ENCODE measurements at places on chromosomes 12 and 14.
A peak's percentile ranks its signal among the peaks of the same experiment; 100 is the strongest.

DNA sequence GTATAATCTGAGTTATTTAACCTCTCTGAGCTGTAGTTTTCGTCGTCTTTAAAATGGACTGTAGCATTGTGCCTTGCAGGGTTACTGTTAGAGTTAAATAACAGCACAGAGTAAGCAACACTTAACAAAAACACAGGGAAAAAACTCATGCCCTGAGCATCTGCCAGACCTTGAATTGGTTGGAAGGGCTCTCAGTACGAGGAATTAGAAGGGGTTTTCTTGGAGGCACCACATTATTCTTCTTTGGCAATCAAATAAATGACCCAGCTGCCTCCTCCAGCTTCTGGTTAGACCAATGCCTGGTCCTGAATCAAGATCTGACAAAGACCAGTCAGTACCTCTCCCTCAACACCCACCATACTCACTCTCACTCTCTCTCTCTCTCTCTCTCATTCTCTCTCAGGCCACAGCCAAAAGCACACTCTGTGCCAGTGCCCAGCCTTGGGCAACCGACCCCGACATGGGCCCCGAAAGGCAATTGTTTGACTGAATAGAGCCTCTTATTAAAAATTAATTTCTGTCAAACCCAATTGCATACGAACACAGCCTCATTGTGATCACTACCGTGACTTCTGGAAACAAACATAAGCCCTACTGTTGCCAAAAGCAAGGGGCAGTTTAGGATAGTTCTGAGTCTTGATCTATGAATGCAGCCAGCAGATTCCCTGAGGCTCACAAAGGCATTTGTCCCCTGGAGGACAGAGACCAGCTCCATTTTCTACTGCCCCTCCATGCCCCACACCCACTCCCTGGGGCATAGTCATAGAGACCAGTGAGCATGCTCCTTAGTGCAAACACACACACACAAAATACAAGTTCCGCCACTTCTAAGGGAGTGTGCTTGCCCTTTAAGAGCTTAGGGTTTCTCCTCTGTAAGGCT, 23.9 kb downstream of the DUSP6 start:
- no peak for DNase-seq

- no peak for DNase-seq
Observed at GRCh38 chr14:29097476-29097875, 330.9 kb downstream of the FOXG1 start.

GRCh38 chr12:64256166-64256800, 34.2 kb upstream of the KICS2 start:
- peak; percentile 50 for DNase-seq

DNA sequence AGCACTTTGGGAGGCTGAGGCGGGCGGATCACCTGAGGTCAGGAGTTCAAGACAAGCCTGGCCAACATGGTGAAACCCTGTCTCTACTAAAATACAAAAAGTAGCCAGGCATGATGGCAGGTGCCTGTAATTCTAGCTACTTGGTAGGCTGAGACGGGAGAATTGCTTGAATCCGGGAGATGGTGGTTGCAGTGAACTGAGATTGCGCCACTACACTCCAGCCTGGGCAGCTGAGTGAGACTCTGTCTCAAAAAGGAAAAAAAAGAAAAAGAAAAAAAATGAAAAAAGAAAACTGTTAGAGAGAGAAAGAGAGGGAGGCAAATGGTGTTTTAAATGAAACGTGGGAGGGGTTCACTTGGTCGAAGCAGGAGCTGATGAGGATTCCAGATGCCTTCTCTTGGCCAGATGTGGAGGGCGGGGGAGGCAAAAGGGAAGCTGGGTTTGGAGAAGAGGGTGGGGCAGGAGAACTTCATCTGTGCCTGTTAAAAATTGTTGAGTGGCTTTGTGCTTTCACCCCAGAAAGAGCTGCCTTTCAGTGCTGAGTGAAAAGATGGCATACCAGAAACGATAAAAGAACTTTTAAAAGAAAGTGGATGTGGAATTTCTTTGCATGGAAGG, 1.1 kb downstream of the EMP1 start:
- peak; percentile 72 for DNase-seq

GRCh38 chr12:19398376-19399363, 40.6 kb upstream of the AEBP2 start:
- DNase-seq = no peak

- DNase-seq = peak; percentile 47
Observed at GRCh38 chr12:65306366-65307168, 28.1 kb downstream of the MSRB3 start.

- no peak for DNase-seq
Observed at GRCh38 chr12:89064780-89065179, 287.5 kb downstream of the DUSP6 start.

GRCh38 chr12:118288174-118288573, 84.5 kb downstream of the TAOK3 start:
- DNase-seq = no peak

DNA sequence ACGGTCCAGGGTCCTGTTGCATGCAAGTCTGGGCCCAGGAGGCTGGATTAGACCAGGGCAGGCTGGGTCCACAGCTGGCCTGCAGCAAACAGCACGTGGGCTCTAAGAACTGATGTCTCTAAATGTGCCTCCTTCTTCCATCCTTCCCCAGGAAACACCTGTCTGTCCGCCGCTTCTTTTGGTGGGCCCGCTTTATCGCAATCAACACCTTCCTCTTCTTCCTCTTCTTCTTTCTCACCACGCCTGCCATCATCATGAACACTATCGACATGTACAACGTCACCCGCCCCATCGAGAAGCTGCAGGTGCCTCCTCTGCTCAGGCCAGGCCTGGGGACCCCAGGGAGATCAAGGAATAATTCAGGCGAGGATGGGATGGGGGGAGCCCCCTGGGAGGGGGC, 28.3 kb downstream of the NGB start:
- DNase-seq = no peak

- no peak for DNase-seq
Observed at GRCh38 chr14:38111046-38111445, 96.7 kb upstream of the SSTR1 start.

- DNase-seq = no peak
Observed at GRCh38 chr14:99780690-99781089, 12.5 kb upstream of the EML1 start.

- DNase-seq = no peak
Observed at GRCh38 chr12:115443351-115443938, 759.5 kb upstream of the TBX3 start.

- no peak for DNase-seq
Observed at GRCh38 chr12:334125-334524, 55.0 kb downstream of the KDM5A start.

DNA sequence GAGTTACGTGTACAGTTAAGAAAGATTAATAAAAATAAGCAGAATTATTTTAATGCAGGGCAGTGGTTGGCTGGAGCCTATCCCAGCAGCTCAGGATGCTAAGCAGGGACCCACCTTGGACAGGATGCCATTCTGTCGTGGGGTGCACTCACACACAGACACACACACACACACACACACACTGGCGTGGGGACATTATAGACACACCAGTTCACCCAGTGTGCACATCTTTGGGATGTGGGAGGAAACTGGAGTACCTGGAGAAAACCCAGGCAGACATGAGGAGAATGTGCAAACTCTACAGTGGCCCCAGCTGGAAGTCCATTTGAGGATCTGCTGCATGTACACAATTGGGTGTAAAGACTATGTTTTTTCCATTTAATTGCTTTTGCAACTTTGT, 12.8 kb upstream of the IFI27L2 start:
- DNase-seq = no peak

- no peak for DNase-seq
Observed at GRCh38 chr12:127690161-127690560, 576.8 kb upstream of the TMEM132C start.

DNA sequence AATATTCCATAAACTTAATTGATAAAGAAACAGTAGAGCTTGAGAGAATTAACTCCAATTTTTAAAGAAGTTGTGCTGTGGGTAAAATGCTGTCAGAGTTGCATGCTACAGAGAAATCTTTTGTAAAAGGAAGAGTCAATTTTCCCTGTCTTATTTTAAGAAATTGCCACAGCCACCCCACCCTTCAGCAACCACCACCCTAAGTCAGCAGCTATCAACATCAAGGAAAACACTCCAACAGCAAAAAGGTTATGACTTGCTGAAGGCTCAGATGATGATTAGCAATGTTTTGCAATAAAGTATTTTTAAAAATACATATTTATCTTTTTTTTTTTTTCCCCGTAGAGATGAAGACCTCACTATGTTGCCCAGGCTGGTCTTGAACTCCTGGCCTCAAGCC, 6.5 kb upstream of the DRAM1 start:
- no peak for DNase-seq

DNA sequence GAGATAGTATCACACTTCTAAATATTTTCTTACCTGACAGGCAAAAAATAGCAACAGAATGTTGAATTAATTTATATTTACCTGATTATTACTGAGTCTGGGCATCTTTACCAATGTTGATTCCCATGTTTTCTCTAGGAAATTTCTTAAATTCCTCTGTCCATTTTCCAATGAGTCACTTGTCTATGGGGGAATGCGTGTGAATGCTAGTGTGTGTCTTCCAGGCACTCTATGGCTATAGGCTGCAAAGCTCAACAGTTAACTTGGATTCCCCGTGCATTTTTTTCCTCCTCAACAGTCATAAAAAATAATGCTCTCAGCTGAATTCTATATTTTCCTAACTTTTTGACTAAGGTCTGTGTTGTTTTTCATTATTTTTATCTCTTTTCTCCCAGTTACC, 1385.8 kb upstream of the FLRT2 start:
- DNase-seq = no peak

DNA sequence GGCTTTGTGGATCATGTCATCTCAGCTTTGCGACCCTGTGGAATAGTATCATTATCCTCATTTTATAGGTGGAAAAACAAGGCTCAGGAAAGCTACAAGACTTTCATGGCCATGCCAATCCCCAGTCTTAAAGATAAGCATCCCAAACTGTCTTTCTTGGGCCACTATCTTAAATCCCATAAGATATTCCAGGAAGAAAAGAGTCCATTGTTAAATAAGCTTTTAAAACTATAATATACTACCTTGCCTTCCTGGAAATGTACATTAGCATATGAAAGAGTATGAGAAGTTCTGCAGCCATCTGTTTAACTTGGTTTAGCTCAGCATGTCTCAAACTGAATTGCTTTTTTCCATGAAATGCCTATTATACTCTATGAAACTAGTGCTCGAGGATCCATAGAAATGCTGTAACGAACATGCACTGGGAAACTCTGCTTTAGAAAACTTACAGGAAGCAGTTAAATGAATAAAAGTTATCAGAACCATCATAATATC, 77.1 kb downstream of the B4GALNT3 start:
- no peak for DNase-seq

DNA sequence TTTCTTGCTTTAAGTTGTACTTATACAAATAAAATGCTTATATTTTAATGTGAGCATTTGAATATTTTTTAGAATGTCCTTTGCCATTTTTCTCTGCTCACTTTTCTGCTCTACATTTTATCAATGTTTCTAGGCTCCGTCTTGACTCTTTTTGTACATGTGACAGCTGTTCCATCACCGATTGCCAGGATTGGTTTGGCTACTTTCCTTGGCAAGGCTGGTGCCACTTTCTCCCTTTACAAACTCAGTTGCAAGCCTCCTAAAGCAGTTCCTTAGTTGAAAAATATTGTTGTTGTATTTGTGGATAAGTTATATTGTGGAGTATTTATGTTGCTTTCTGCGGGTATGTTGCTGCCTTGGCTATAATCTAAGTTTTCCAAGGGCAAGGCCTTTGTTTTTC, 63.4 kb downstream of the DACT1 start:
- no peak for DNase-seq

DNA sequence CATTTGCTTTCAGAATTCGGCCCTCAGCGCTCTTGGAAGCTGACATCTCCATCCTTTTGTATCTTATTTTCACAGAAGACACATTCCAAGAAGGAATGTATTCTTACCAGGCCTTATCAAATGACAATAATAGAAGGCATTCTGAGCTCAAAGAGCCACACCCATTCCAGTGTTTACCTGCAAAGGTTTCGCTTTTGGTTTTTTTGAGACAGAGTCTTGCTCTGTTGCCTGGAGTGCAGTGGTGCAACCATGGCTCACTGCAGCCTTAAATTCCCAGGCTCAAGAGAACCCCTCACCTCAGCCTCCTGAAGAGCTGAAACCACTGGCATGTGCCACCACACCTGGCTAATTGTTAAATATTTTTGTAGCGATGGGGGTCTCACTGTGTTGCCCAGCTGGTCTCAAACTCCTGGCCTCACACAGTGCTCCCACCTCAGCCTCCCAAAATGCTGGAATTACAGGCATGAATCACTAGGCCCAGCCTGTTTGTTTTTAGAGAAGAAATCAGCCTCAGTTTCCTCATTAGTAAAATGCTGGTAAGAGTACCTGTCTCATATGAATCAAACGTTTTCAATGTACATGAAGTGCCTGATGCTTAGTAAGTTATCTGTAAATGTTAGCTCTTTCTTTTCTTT, 69.2 kb downstream of the SLC6A12 start:
- no peak for DNase-seq

GRCh38 chr12:78330131-78330530, 499.4 kb downstream of the NAV3 start:
- no peak for DNase-seq

DNA sequence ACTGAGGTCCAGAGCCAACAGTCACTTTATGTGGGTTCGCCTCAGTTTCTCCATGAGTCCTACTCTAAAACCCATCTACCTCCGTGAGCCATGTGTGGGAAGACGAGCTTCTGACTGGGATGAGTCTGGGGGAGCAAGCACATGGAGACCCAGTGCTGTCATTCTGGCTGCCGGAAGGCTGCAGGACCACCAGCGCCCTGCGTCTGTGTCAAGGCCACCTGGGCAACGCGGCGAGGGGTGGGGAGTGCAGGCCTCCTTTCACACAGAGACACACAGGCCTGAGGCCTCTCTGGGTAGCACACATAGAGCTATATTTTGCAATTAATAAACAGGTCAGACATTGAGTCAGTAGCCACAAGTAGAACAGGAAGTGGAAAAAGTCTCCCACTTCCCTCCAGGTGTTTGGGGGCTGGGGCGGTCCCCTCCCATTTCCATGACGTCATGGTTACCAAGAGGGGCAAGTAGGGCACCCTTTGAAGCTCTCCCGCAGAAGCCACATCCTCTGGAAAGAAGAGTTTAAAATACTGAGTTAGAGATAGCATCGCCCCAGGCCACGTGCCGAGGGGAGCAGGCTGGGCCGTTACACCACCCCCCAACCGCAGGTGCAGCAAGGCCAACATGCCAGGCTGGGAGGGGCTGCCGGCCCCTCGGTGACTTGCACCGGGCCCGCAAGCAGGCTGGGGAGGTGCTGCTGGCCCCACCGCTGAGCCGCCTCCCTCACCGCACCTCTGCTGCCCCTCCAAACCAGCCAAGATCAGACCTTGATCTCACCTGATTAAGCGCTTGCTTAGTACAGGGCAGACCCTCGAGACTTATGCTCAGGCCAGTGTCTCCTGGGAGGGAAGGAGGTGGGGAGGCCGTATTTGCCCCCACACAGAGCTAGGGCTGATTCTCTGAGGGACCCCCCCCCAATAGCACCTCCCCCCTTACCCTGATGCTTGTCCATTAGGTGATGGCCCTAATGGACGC, 32.7 kb downstream of the DAD1 start:
- DNase-seq = no peak

- no peak for DNase-seq
Observed at GRCh38 chr14:56959869-56960268, 149.6 kb upstream of the OTX2 start.

DNA sequence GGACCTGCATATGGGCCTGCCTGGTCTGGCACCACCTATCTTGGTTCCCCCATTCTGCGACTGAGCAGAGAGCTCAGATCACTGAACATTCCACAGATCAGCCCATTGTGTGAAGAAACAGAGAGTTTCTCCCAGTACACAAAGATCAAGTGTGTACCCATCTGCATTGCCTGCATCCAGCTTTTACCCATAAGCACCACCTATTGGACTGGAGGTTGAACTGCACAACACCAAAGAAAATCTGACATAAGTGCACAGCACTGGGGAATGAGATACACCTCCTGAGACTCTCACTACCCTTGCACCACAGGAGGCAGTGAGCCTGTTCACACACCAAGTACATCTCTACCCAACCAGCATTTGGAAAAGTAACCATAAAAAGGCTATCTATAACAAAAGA, 362.6 kb upstream of the CLEC14A start:
- no peak for DNase-seq
